ENCODE measurements at places on chromosomes 12 and 14.

DNA sequence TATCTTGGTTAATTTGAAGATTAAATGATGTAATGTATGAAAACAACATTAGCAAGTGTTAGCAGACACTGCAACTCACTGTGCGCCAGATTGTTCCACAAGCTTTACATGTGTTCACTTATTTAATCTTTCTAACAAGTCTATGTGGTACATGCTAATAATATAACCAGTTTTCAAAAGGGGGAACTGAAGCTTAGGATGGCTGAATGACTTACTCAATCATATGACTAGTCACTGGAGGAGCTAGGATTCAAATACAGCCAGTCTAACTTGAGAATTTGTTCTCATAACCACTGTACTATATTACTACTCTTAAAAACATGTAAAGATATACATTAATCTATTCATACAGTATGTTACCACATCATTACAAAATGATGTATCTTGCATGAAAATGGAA lies 60.5 kb upstream of the LRIG3 start:
- no peak for DNase-seq

GRCh38 chr14:96582411-96582961 lies 80.3 kb downstream of the PAPOLA start:
- no peak for DNase-seq

GRCh38 chr14:98593361-98593761 lies 678.6 kb downstream of the BCL11B start:
- no peak for DNase-seq

DNA sequence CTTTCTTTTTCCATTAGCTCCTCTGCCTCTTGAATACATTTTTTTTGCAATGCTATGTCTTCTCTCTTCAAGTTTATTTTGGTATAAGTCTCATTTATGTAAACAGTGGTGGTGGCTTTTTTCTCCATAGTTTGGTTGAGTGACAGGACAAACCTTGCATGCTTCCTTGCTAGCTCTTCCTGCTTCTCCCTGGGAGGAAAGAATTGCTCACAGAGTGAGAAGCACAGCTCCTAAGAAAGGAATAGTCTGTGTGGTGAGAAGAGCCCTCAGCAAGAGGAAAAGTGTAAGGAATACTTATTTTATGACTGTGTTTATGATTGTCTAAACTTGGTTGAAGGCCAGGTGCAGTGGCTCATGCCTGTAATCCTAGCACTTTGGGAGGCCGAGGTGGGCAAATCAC lies 11.5 kb downstream of the CCDC175 start:
- no peak for DNase-seq

DNA sequence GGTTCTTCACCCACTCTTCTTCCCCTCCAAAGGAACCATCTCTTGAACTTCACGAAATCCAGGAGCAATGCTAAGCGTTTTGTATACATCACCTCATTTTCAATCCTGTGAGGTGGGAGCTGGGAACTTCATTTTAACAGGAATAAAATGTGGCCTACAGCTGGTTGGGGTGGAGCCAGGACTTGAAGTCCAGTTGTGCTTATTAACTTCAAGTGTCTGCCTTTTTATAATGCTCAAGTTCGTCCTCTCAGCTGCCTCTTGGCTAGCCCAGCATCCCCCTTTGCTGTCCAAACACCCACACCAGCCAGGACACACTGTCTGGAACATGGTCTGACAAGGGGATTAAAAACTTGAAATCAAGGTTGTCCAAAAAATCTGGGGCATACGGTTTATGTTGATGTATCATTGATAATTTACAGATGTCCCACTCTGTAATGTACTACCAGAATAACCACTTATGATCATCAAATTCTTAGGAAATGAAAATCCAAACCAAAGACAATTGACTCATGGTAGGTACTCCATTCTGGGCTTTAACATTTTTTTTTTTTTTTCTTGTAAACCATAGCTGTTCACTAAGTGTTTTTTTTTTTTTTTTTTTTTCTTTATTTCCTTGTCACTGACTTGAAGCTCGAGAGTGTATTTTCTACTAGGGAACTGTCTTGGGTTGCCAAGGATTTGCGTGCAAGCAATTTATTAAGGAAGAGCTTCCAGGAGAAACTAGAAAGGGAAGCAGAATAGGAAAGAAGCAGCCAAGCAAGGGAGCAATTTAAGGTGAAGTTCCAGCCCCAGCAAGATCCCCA lies 252.3 kb downstream of the EFCAB11 start:
- DNase-seq, result peak; percentile 57

DNA sequence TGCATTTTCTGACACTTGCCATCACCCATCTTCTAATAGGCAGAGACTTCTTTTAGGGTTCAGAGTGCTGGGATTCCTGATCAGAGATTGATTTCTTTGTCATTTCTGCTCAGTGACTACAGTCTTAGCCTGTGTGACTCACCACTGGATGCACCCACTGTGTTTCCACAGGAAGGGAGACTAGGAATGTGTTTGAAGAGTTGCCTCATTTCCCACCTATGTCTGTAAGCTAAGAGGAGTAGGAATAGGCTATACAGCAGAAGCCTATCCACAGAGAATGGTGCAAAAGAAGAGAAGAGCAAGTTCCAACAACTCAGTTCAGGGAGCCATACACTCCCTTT lies 60.2 kb upstream of the ACTN1 start:
- DNase-seq, result no peak

- no peak for DNase-seq
These were observed 233.8 kb downstream of the FBXL14 start for GRCh38 chr12:1360441-1361210.

- DNase-seq, result no peak
These were observed 10.1 kb upstream of the BDKRB1 start for GRCh38 chr14:96245710-96246538.
